ENCODE measurements at places on chromosomes 1 and 21. TPM values are rescaled to one million over a fixed set of nuclear protein-coding genes. Genes with fewer than 3 reads are reported as not detected.
A peak's percentile ranks its signal among the peaks of the same experiment; 100 is the strongest.

DNA sequence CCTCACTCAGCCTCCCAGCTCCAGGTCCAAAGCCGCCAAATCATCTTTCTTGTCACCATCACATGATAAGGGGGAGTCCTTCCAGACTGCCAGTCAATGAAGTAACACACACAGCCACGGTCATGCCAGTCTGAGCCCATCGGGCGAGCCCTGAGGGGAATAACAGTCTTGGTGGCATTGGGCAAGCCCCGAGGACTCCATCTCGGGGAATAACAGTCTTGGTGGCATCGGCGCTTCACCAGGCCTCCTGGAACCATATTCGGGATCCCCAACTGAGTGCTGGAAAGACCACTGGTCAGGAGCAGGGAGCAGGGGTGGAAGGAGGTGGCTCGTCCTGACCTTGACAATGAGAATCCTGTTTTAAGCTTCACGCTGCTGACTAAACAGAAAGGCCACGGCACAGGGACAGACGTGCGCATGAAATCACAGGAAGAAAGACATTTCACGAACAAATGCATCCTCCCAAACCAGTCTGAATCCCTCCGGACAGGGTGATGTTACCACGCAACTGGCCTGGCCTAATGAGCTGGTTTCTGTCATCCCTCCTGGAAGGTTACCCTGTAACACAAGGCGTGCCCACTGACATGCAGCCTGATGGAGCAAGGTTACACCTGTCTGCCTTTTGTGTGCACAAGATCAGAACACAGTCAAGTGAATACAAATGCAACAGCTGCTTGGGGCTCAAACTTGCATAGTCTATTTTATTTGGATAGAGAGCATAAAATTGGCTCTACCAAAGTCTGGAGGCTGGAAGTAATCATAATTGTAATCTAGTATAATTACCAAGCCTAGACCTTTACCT lies 517.4 kb downstream of the KIF26B start:
- no peak overlapping the region for H3K27ac ChIP-seq
- H3K27me3 ChIP-seq: no peaks in the 10 kb centered on the region
- H3K4me3 ChIP-seq: no peak overlapping the region
- H3K36me3 ChIP-seq: no peaks in the 10 kb centered on the region

PPP2R5A gene
- total RNA-seq: 71.9 TPM

GRCh38 chr1:236002572-236002971 lies 62.3 kb downstream of the NID1 start:
- no peaks in the 10 kb centered on the region for H3K36me3 ChIP-seq
- H3K4me1 ChIP-seq: peaks cover 23% of the 10 kb centered on the region
- no peak overlapping the region for H3K27ac ChIP-seq
- DNase-seq: no peak
- H3K4me3 ChIP-seq: no peak overlapping the region

FAM177B gene
- not detected for total RNA-seq

OLIG1 gene
- total RNA-seq: 4.2 TPM

DNA sequence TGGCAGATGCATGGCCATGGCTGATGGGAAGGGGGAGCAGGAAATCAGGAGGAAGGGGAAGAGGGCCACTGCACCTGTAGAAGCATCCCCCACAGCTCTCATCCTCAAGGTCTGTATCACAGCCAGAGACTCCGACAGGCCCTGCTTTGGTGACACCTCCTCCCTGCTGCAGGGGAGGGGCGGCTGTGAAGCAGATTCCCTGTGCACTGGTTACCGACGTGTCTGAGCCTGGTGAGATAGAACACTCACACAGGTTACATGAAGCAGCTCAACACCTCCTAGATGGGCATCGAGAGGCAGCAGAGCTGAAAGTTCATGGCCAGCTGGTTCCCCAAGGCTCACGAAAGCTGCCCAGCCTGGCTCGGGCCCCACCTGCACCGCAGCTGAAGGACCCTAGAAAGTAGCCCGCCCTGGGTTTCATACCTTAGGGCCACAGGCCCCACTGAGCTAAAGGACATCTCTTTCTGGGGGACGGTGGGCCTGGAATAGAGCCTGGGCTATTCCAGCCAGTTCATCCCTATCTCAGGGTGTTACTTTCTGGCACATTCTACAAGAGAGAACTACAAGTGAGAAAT lies 30.2 kb upstream of the AJAP1 start:
- no peak for DNase-seq
- no peaks in the 10 kb centered on the region for H3K4me1 ChIP-seq

SERTAD4 gene
- 7.5 TPM for total RNA-seq

GRCh38 chr1:54408147-54409066 lies 2.2 kb upstream of the SSBP3 start:
- H3K27ac ChIP-seq: peak overlapping the region; percentile 85
- no peaks in the 10 kb centered on the region for H3K27me3 ChIP-seq
- DNase-seq: no peak
- H3K36me3 ChIP-seq: no peaks in the 10 kb centered on the region

DNA sequence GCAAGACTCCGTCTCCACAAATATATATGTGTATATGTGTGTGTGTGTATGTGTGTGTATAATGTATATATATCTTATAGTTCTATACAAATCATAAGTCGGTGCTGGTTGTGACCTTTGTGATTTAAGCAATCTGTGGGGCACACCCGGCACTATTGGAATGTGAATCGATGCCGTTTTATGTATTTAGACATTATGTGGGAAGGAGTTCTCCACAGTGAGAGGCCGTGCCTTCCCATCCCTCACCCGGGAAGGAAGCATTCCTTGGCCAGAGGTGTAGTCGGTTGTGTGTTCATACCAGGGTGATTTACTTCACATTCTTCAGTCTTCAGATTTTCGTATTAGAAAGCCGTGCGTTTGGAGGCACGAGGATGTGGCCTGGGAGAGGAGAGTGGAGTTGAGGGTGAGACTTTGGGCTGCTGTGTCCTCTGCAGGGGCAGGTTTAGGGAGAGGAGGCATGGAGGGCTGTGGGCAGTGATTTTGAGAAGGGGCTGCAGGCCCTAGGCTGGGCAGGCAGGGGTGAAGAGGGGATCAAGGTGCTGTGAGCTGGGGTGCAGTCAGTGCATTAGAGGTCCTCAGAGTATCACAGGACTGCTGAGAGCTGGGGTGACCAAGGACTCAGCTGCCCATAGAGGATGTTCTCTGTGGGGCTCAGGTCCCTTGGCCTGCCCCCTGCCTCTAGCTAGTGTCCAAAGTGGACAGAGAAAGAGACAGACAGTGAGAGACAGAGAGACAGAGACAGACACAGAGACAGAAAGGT lies 57.7 kb downstream of the TRIM11 start:
- H3K4me1 ChIP-seq: no peaks in the 10 kb centered on the region
- H3K36me3 ChIP-seq: no peaks in the 10 kb centered on the region
- H3K4me3 ChIP-seq: no peak overlapping the region
- no peaks in the 10 kb centered on the region for H3K27me3 ChIP-seq
- H3K27ac ChIP-seq: no peak overlapping the region

GRCh38 chr1:205142102-205142469 lies 20.3 kb upstream of the RBBP5 start:
- H3K27ac ChIP-seq: no peak overlapping the region
- H3K4me1 ChIP-seq: peaks cover 8% of the 10 kb centered on the region
- H3K4me3 ChIP-seq: no peak overlapping the region
- DNase-seq: no peak
- peaks cover 17% of the 10 kb centered on the region for H3K36me3 ChIP-seq
- no peaks in the 10 kb centered on the region for H3K27me3 ChIP-seq

DNA sequence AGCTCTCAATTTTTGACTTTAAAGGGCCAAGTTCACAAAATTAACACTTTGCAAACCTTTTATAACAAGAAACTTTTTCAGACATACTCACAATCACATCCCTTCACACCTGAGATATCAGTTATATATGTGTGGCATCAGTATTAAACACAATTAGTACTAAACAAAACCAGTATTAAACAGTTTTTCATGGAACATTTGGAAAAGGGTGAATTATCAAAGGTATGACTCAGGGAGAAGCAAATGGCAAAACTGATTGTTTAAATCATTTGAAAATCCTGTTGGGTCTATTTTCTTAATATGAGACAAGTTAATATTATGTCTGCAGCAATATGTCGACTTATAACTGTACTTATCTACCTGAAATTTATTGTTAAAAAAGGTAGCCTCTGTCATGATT lies 587.3 kb downstream of the NEGR1 start:
- DNase-seq: no peak
- no peak overlapping the region for H3K27ac ChIP-seq
- no peak overlapping the region for H3K4me3 ChIP-seq
- no peaks in the 10 kb centered on the region for H3K27me3 ChIP-seq
- no peaks in the 10 kb centered on the region for H3K36me3 ChIP-seq
- no peaks in the 10 kb centered on the region for H3K4me1 ChIP-seq

GRCh38 chr1:41883507-41883906 lies 35.2 kb downstream of the HIVEP3 start:
- H3K4me1 ChIP-seq: no peaks in the 10 kb centered on the region
- H3K4me3 ChIP-seq: no peak overlapping the region
- no peaks in the 10 kb centered on the region for H3K27me3 ChIP-seq
- no peak overlapping the region for H3K27ac ChIP-seq
- H3K36me3 ChIP-seq: no peaks in the 10 kb centered on the region

SH3BGR gene
- total RNA-seq: 3.6 TPM

DNA sequence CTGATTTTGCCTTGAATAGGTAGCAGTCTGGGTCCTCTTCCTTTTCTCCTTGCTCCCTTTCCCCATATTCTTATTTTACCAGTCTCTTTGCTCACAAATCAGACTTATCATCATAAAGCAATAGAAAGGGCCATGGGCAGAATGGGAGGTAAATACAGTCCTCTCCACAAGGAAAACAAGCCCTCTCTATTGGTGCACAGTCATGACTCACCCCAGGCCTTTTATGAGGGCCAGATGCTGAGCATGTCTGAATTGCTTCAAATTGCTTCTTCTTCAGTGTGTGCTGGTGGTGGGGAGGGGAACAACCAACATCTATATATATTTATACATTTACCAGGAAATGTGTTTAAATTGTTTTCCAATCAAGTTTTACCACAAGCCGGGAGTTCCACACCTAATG lies 75.2 kb downstream of the GFI1 start:
- H3K36me3 ChIP-seq: no peaks in the 10 kb centered on the region
- H3K4me1 ChIP-seq: no peaks in the 10 kb centered on the region
- H3K27me3 ChIP-seq: no peaks in the 10 kb centered on the region
- no peak for DNase-seq
- H3K4me3 ChIP-seq: no peak overlapping the region
- H3K27ac ChIP-seq: no peak overlapping the region

DNA sequence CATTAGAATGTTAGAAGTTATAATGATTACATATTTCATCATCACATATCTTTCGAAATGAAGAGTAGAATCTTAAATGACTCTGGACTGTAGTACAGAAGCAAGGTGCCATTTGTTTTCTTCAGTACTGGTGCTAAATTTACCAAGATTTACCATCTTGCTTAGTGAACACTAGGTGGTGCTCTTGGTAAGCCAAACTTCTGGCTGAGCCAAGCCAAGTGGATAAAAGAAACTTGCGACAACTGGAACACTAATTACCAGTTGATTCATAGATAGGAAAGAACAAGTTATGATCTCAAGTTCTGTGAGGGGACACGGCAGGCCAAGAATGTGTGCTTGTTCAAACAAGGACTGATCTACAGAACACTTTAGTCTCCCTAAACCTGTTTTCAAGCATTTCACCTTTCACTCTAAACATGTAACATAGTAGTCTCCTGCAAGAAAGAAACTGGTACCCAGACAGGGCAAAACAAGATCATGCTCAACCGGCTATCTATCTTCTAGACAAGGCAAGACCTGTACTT lies 19.8 kb downstream of the SPRTN start:
- peak; percentile 63 for DNase-seq
- no peaks in the 10 kb centered on the region for H3K27me3 ChIP-seq
- no peaks in the 10 kb centered on the region for H3K4me1 ChIP-seq
- H3K4me3 ChIP-seq: no peak overlapping the region
- H3K36me3 ChIP-seq: no peaks in the 10 kb centered on the region
- H3K27ac ChIP-seq: no peak overlapping the region

FLG2 gene
- not detected for total RNA-seq

- no peaks in the 10 kb centered on the region for H3K36me3 ChIP-seq
- H3K27ac ChIP-seq: no peak overlapping the region
- no peak overlapping the region for H3K4me3 ChIP-seq
These were observed 4.7 kb downstream of the MR1 start for GRCh38 chr1:181038399-181038873.

- DNase-seq: no peak
- no peaks in the 10 kb centered on the region for H3K4me1 ChIP-seq
- no peak overlapping the region for H3K4me3 ChIP-seq
- H3K36me3 ChIP-seq: no peaks in the 10 kb centered on the region
These were observed 1609.8 kb downstream of the AMY1C start for GRCh38 chr1:105359457-105359856.

TAF12 gene
- total RNA-seq: 23.2 TPM

- H3K27me3 ChIP-seq: no peaks in the 10 kb centered on the region
- no peak for DNase-seq
- no peaks in the 10 kb centered on the region for H3K4me1 ChIP-seq
- no peak overlapping the region for H3K27ac ChIP-seq
- no peaks in the 10 kb centered on the region for H3K36me3 ChIP-seq
These were observed 43.7 kb upstream of the LRRC7 start for GRCh38 chr1:69524015-69524414.

- no peaks in the 10 kb centered on the region for H3K4me1 ChIP-seq
- no peaks in the 10 kb centered on the region for H3K27me3 ChIP-seq
- no peak overlapping the region for H3K4me3 ChIP-seq
- no peaks in the 10 kb centered on the region for H3K36me3 ChIP-seq
- no peak overlapping the region for H3K27ac ChIP-seq
These were observed 259.4 kb upstream of the DAB1 start for GRCh38 chr1:57683037-57683942.

- no peak overlapping the region for H3K4me3 ChIP-seq
- peak overlapping the region; percentile 94 for H3K27ac ChIP-seq
- H3K27me3 ChIP-seq: no peaks in the 10 kb centered on the region
- H3K36me3 ChIP-seq: no peaks in the 10 kb centered on the region
These were observed 47.4 kb downstream of the PTPRC start for GRCh38 chr1:198686069-198686728.

- no peaks in the 10 kb centered on the region for H3K4me1 ChIP-seq
- no peak overlapping the region for H3K4me3 ChIP-seq
- no peak overlapping the region for H3K27ac ChIP-seq
- no peak for DNase-seq
These were observed 19.0 kb upstream of the VCAM1 start for GRCh38 chr1:100700586-100700985.

GRCh38 chr1:10891091-10891490 lies 94.6 kb upstream of the CASZ1 start:
- no peak overlapping the region for H3K27ac ChIP-seq
- H3K27me3 ChIP-seq: peaks cover 40% of the 10 kb centered on the region
- H3K36me3 ChIP-seq: no peaks in the 10 kb centered on the region
- DNase-seq: no peak
- H3K4me3 ChIP-seq: no peak overlapping the region

- no peaks in the 10 kb centered on the region for H3K36me3 ChIP-seq
- H3K27ac ChIP-seq: no peak overlapping the region
- no peaks in the 10 kb centered on the region for H3K27me3 ChIP-seq
- no peaks in the 10 kb centered on the region for H3K4me1 ChIP-seq
- H3K4me3 ChIP-seq: no peak overlapping the region
- no peak for DNase-seq
These were observed 69.9 kb upstream of the ADAMTS5 start for GRCh38 chr21:27036736-27037301.

- no peaks in the 10 kb centered on the region for H3K36me3 ChIP-seq
- DNase-seq: no peak
- H3K4me1 ChIP-seq: no peaks in the 10 kb centered on the region
- no peaks in the 10 kb centered on the region for H3K27me3 ChIP-seq
- no peak overlapping the region for H3K27ac ChIP-seq
- H3K4me3 ChIP-seq: no peak overlapping the region
These were observed 30.0 kb upstream of the S100A7 start for GRCh38 chr1:153490272-153491051.

GRCh38 chr1:87176087-87176486 lies 152.6 kb upstream of the LMO4 start:
- no peak for DNase-seq
- H3K27me3 ChIP-seq: no peaks in the 10 kb centered on the region
- no peak overlapping the region for H3K27ac ChIP-seq
- H3K36me3 ChIP-seq: no peaks in the 10 kb centered on the region
- H3K4me1 ChIP-seq: no peaks in the 10 kb centered on the region
- H3K4me3 ChIP-seq: no peak overlapping the region
